Activated CD4-positive, alpha-beta T cell treated with anti-CD3 and anti-CD28 coated beads, Interleukin-2, amount 10 ng/mL, durations not matched to agents 7 days and 5 days (primary cell): ENCODE measurements at places on chromosomes 12 and 14. TPM values are rescaled to one million over a fixed set of nuclear protein-coding genes. Genes with fewer than 3 reads are reported as not detected.

DNA sequence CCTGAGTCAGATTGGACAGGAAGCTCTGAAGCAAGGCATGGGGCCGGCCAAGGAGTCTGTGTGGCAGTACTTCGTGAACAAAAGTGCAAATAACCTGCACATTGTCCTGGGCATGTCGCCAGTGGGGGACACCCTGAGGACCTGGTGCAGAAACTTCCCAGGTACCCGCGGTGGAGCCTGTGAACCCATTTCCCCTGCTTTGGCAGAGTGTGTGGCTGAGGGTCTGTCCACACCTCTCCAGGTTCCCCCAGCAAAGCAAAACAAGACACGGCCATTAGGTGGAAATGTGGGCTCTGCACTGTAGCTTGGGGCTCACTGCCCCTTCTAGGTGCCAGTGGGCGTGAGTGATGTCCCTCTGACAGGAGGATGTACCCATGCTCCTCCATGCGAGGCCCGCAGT lies 79.4 kb downstream of the CCDC92 start:
- no peak for DNase-seq

DNA sequence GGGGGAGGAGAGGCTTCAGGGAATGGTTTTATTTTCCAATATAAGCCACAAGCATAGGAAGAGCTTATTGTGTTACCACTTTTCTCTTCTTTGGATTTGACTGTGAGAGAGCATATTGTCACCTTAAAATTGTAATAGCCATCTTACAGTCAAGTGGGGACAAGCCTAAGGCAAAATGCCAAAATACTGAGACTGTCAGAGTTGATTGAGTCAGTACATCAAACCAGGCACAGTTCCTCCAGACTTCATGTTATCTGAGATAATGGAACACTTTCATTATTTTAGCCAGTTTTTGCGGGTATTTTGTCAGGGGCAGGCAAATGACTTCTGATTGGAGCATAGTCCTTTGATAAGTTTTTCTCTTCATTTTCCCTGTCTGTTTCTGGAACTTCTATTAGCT lies 19.5 kb upstream of the NUBPL start:
- no peak for DNase-seq

DNA sequence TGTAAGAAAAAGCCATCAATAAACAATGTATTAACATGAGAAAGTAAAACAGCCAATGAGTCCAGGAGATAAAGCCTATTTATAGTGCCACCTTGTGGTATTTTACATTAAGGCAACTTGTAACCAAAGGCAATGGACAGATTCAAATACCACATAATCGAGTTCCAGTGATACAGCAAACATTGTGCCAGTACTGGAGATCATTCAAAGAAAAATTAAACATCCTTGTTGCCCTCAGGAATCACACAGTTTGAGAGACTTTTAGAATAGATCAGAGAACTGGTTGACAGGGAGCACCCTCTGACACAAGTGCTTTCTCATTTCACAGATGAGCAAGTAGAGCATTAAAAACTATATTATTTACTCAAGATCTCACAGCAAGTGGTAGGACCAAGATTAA lies 98.1 kb downstream of the DDHD1 start:
- peak; percentile 8 for DNase-seq

DNA sequence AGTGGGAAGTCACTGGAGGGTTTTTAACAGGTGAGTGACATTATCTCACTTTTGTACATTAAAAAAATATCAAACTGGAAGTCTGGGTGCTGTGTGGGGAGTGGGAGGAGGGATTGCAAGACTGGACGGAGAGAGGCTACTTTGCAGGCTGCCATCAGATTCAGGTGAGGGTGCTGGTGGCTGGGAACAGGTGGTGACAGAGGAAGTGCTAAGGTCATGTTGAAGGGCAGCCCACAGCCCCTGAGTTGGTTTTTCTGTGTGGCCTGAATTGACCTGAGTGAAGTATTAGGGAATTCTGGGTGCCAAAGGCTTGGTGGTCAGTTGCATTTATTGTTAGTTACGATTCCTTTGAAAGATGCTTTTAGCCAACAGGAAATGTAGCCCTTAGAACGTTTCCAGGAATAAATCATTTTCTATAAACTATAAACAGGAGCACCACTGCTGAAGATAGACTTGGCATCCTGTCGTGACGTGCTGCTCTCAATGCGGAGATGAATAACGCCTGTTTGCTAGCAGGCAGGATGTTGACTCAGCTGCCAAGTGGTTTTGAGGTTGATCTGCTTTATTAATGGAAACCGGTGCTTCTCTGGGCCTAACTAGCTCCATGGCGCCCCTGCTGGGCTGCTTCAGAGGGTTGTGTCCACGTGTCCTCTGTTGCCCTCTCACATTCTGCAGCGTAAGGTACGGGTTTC lies 707.5 kb upstream of the TMEM132C start:
- peak; percentile 88 for DNase-seq

Gene A2M
- total RNA-seq = not detected
